ENCODE measurements at places on chromosomes 5 and 9.

DNA sequence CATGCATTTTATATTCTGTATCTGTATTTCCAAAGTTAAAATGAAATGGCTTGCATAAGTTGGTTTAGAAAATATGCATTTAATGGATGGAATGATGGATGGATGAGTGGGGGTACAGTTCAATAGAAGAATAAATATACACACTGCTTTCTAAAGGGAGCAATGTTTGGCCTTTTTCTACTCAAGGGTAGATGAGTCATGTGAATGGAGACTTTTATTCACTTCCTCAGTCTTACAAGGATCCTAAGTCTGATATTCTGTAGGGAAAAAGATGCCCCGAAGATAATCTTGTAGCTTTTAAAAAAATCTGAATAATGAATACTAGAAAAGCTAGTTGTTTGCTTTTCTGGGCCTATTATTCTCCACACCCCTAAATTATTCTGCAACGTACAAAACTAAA, 2112.1 kb downstream of the MAT2B start:
- no peak for DNase-seq

- no peak for DNase-seq
Measured at GRCh38 chr9:16622541-16622940, 247.9 kb downstream of the BNC2 start.

- peak; percentile 60 for DNase-seq
Measured at GRCh38 chr5:61933787-61934626, 372.0 kb upstream of the KIF2A start.

DNA sequence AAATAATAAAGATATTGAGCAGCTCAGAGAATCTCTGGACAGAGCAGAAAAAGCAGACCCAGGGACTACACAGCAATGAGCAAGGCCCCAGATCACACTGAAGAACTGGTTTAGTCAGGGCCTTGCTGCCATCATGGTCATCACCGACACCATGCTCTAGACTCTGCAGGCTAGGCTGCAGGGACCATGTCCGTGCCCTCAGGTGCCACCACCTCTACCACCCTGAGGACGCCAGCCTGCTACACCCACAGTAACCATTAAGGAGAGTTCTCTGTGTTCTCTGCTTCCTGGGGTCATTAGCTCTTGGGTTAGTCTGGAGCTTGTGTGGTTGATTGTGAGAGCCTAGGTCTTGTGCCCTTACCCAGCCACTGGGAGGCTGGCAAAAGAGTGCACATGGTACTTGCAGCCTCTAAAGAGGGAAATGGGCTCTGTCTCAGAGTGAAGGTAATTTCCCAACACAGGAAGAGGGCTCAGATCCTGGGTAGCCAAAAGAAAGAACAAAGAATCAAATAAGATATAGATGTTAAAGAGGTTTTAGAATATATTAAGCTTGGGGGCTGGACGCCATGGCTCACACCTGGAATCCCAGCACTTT, 31.9 kb upstream of the JADE2 start:
- DNase-seq, result no peak

- DNase-seq, result no peak
Measured at GRCh38 chr5:105088102-105088501, 1525.5 kb upstream of the NUDT12 start.

DNA sequence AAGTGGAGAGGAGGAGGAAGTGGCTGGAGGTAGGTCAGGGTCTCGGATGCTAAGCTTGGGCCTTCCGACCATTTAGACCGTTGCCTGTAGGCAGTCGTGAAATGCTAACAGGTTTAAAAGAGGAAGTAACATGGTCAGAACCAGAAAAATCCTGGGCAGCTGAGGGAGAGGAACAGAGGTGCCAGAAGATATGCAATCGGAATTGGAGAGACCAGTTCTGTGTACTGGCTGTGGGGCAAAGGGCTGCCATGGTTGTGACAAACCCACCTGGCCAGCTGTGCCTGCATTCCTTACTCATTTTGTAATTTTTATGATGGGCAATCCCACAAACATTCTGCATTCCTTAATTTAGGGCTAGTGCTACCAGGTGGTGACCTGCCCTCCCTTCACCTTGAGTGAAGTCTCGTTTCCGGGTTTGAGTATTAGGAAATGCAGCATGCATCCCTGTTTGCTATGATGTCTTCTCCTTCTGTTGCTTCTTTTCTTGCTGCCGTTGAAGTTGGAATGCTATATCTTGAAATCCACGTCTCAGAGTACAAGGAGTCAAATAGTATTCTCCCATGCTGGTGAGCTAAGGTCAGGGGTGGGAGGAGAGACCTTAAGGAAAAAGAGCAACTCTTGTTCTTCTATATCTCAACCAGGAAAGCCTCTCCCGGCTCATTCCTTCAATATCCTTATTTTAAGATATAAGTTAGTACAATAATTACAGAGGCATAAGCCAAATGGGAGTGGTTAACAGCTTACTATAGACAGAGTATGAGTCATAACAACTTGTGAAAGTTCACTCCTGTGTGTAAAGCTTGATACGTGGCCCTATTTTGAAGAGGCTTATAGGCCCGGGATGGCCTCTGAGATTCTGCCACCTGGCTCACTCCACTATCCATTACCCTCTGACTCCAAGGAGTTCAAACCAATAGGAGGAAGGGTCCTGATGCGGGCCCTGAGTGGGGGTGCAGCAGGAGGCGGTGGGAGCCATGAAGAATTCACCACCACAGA, 37.0 kb downstream of the B4GALT1 start:
- no peak for DNase-seq

DNA sequence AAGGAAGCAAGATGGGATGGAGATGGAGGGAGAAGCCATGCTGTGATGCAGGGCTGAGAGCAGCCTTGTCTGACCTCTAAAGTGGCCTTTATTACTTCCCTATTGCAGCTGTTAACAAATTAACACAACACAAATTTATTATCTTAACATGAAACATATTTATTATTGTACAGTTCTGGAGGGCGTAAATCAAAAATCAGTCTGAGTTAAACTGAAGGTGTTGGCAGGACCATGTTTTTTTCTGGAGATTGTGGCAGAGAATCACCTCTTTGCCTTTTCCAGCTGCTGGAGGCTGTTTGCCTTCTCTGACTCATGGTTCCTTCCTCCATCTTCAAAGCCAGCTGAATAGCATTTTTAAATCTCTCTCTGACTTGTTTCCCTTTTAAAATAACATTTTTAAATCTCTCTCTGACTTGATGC, 7.2 kb upstream of the MCC start:
- DNase-seq, result peak; percentile 14

- no peak for DNase-seq
Measured at GRCh38 chr5:80835128-80835527, 125.0 kb upstream of the RASGRF2 start.

DNA sequence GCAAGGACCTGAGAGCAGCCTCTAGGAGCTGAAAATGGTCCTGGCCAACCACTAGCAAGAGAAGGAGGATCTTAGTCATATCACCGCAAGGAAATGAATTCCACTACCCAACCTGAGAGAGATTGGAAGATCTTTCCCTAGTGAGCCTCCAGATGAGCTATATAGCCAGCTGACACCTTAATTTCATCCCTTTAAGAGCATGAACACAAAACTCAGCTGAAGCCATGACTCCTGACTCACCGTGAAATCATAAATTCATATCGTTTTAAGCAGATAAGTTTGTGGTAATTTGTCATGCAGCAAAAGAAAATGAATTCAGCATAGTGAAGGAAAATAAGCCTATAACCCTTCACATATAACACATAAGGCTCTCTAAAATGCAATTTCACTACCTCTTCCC, 23.5 kb downstream of the MAPKAP1 start:
- DNase-seq, result no peak

- DNase-seq, result no peak
Measured at GRCh38 chr9:124185413-124185812, 72.3 kb upstream of the NEK6 start.

GRCh38 chr9:136978073-136978864, 965 bp downstream of the PTGDS start:
- peak; percentile 98 for DNase-seq

DNA sequence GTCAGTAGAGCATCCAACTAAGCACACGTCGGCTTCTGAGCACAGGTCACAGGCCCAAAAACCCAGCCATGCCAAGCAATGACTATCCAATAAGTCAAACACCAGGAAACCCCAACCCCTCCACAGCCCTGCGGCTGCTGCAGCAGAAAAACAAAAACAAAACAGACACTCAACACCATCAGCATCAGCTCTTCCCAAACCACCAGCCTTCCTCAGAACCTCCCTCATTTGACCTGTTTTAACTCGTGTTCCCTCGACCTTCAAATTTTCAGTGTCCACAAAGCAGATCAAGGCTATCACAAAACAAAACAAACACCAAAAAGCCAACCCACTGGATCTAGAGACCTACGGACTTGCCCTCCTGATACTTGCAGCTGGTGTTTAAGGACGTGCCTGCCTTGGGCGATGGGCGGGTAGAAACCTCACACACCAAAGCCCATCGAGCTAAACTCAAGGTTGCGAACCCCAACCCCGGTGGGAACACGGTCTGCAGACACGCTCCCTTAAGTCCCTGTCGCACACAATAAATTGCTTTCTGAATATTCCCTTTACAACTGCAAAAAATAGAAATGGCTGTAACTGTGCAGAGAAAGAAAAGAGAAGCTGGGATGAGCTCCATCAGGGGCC, 247.1 kb upstream of the ANKRD55 start:
- DNase-seq, result peak; percentile 22

- DNase-seq, result no peak
Measured at GRCh38 chr5:14229181-14229580, 86.0 kb downstream of the TRIO start.

Measured in AG20443 (cell line).